Esophagus squamous epithelium (tissue), 5 donors: ENCODE measurements at places on chromosomes 7 and 10.
A peak's percentile ranks its signal among the peaks of the same experiment; 100 is the strongest.

DNA sequence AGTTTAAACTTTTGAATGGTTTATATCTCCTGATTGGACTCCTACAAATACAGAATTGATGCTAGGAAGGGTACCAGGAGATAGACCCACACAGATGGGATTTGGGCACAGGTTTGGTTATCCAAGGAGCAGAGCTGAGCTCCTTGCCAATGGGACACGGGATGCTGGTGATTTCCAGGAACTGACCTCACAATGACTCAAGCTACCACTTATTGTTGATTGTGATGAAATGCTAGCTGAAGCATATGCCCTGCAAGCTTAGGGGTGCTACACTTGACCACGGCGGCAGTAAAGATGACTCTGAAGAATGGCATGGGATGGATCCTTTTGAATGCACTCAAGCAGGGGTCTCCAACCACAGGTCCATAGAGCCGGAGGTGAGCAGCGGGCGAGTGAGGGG lies 45.5 kb upstream of the VKORC1L1 start:
- no peak for DNase-seq

DNA sequence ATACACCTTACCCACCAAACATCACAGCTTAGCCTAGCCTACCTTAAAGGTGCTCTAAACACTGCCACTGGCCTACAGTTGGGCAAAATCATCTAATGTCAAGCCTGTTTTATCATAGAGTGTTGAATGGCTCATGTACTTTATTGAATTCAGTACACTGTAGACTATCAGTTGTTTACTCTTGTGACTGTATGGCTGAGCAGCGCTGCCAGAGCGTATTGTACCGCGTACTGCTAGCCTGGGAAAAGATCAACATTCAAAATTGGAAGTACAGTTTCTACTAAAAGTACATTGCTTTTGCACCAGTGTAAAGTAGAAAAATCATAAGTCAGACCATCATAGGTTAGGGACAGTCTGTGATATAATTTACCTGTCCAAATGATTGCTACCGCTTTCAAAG lies 226.8 kb downstream of the PRPF18 start:
- DNase-seq, result no peak

- no peak for DNase-seq
Measured at GRCh38 chr7:108146070-108146842, 16.1 kb upstream of the LAMB4 start.

DNA sequence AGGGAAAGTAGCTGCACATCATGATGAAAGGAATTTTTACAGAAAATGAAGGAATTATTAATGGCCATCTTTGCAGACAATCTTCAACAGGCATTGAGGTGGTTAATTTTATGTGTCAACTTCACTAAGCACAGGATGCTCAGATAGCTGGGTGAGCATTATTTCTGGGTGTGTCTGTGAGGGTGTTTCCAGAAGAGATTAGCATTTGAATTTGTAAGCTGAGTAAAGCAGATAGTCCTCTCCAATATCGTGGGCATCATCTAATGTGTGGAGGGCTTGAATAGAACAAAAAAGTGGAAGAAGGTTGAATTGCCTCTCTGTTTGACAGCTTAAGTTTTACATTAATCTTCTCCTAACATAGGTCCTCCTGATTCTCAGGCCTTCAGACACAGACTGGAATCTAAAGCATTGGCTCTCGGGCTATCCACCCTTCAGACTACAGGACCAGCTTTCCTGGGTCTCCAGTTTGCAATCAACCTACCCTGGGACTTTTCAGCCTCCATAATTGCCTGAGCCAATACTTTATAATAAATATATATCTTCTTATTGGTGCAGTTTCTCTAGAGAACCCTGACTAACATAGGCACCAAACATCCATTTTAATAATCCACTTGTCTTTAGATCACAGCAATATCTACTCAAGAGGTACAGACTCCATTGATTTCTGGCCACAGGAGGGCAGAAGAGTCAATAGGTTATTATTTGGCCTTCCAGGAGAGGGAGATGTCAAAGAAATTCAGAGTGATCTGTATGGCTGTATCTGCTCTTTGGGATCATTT lies 10.5 kb upstream of the CRPPA start:
- no peak for DNase-seq

DNA sequence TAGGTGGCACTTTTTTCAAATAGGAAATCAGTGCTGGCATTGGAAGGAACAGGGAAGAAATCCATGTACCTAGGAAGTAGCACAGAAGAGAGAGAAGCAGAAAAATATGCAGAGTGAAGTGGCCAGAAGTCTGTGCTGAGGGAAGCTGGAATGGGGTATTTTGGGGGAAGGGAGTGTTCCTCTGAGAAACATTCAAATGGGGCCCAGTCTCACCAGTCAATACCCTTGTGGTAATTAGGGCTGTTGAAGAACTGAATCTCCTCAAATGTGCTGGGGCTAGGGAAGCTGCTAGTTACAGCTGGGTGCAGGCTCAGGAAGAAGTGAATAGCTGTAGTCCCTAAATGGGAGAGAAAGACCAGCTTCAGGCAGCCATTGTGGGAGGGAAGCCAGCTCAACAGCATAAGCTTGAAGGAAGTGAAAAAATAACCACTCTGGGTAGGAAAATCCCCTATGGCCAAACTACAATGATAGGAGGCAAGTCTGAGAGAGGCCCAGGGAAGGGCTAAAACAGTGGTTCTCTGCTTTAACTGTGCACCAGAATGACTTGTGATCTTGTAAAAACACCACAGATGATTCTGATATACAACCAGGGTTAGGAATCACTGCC lies 7.6 kb downstream of the NDST2 start:
- no peak for DNase-seq

DNA sequence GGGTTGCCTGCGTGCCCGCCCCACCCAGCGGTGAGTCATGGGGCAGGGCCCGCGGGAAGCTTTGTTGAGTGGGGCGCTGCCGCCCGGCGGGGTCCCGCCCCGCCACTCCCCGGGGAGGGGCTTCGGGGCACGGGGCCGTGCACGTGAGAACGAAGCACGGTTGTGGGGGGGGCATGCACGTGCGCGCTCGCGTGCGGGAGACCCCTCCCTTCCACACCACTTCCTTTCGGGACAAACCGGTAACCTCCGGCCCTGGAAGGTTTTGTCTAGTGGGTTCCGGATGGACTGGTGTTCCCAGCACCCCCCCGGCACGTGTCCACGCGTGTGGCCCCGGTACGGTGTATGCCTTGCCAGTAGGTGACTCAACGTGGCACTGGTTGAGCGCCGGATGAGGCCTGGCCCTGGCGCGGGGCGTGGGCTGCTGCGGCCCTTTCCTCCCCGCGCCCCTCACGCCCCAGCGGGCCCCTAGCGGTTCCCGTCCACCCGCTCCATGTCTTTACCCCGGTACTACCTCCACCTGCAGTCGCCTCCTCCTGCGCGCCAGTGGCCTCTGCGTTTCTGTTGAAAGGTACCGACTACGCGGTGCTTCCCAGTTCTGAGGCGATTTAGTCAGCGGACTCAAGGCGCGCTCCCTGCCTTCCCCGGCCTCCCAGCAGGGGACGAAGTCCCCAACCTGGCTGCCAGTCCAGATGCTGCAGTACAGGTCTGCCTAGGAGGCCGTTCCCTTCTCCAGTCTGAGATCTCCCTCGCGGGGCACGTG lies 3.1 kb downstream of the ADIRF start:
- peak; percentile 85 for DNase-seq

GRCh38 chr7:36261019-36261754 lies 108.1 kb downstream of the EEPD1 start:
- no peak for DNase-seq

DNA sequence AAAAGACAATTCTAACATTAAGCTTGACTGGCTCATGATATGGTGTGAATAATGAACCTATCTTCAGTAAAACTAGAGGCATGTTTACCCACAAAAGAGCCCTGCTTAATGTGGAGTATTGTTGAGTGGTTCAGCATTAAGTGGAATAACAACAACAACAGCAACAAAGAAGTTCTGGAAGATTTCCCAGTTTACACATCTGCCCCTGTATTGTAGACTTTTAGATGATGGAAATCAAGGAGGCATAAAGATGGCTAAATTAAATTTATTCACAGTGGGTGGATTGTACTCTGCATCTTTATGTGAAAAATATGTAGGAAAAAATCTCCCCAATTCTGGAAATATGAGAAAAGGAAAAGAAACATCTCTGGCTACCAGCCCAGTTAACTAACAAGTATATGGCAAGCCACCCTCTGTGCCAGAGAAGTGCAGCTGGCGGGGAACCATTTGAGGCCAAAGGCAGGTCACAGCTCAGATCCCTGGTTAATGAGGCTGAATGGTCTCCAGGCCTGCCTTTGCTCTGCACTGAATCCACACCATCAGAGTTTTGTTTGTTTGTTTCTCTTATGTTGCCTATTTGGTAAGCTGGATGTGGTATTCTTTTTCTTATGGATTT lies 186.0 kb downstream of the SEMA3D start:
- no peak for DNase-seq

- DNase-seq, result no peak
Measured at GRCh38 chr10:59633063-59633462, 76.6 kb downstream of the SLC16A9 start.

- DNase-seq, result no peak
Measured at GRCh38 chr7:108308276-108308675, 148.0 kb downstream of the NRCAM start.

- no peak for DNase-seq
Measured at GRCh38 chr7:112018305-112019030, 187.7 kb downstream of the DOCK4 start.

DNA sequence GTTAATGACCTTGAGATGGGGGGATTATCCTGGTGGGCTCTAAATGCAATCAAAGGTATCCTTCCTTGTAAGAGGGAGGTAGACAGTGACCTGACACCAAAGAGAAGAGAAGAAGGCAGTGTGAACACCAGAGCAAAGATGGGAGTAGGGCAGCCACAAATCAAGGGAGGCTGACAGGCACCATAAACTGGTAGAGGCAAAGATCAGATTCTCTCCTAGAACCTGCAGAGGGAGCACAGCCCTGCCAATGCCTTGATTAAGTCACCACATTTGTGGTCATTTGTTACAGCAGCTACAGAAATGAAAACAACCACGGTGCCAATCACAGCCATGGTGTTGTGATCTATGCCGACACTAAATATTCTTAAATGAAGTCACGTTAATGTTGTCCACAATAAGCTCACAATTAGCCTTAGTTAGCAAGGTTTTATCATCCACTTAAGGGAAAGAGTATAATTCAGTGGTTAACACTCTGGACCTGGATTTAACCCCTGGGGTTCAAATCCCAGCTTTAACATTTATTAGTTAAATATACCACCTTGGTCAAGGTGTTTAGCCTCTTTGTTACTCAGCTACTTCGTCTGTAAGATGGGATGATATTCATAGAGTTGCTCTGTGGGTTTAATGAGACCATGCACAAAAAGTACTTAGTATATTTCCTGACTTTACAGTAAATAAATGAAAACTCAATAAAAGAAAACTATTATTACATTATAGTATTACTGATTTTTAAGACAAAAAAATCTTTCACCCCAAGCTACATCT lies 70.8 kb downstream of the SGMS1 start:
- no peak for DNase-seq

GRCh38 chr10:23363793-23364135 lies 19.2 kb upstream of the C10orf67 start:
- no peak for DNase-seq

GRCh38 chr7:41640487-41640886 lies 62.4 kb downstream of the INHBA start:
- DNase-seq, result no peak

GRCh38 chr7:83117466-83117865 lies 45.2 kb downstream of the PCLO start:
- no peak for DNase-seq

DNA sequence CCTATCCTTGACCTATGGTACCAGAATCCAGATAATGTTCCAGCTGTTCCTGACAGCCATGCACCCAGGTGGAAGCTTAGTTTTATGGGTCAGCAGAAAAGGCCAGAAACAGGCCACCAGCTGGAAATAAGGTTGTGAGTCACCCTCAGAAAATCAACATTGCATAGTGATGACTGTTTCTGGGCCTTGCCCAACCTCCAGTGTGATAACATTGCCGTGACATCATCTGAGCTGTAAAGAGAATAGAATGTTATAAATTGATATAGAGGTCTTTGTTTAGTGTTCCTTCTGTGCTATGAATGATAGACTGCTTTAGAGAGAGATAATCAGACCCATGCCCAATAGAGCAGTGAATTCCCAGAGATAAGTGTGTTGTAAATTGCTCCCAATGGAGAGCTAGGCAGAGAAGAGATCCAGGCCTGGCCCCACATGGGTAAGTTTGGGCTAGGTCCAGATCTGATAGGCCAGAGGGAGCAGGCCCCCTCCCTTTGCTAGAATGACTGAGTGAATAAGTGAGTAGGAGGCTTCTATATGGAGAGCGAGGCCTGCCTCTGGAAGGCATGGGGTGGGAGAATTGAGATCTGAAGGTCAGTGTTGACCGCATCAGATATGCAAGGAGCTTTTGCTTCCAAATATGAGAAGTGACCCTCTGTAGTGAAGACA lies 14.2 kb upstream of the HPS1 start:
- no peak for DNase-seq

DNA sequence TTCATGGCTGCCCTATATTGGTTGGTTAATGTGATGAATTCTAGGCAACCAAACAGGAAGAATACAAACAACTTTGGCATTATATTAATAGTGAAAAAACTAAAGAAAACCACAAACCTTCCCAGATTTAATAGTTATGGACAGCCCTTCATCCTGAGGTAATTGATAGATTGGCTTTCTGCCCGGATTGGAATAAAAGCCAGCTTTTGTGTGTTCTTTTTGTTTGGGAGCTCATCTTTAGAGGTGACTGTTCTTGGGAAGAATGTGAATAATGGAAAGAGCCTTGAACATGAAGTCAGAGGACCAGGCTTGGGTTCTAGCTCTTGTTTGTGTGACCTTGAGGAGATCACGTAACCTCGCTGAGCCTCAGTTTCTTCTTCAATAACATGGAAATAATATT lies 92.3 kb downstream of the VTI1A start:
- no peak for DNase-seq

- DNase-seq, result no peak
Measured at GRCh38 chr10:19014498-19014897, 34.1 kb upstream of the MALRD1 start.

GRCh38 chr10:114956466-114956865 lies 18.5 kb downstream of the TRUB1 start:
- DNase-seq, result no peak

DNA sequence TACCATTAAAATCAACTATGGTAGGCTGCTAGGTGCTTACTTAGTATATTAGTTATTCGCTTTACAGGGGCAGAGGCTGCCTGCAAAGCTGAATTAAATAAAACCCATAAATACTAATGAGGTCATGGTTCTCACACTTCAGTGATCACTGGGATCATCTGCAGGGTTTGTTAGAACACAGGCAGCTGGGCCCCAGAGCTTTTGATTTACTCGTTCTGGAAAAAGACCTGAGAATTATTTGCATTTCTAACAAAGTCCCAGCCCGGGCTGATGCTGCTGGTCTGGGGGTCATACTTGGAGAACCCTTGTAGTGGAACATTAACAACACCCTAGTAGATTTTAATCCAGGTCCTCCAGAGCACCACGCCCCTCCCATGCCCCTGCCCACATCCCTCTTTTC lies 8.5 kb downstream of the UCN3 start:
- no peak for DNase-seq
